Dorsolateral prefrontal cortex (tissue), 122 donors: ENCODE measurements at places on chromosomes 7 and 10. TPM values are rescaled to one million over a fixed set of nuclear protein-coding genes. Genes with fewer than 3 reads are reported as not detected.

DNA sequence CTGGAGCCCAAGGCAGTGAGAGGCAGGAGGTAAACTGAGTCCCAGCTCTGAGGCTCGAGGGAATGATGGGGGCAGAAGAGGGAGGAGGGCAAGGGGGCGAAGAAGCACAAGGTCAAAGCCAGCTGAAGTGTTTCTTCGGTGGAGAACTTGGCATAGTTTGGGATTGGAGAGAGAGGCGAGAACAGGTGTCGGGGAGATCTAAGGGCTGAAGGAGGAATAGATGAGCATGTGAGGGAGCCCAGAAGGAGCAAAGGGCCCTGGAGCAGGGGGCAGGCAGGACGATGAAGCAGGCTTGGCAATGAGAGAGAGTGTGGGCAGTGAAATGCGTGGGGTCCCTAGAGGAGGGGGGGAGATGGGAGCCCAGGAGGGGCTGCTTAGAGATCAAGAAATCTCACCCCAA lies 35.9 kb downstream of the SH3PXD2A start:
- DNase-seq: no peak

DNA sequence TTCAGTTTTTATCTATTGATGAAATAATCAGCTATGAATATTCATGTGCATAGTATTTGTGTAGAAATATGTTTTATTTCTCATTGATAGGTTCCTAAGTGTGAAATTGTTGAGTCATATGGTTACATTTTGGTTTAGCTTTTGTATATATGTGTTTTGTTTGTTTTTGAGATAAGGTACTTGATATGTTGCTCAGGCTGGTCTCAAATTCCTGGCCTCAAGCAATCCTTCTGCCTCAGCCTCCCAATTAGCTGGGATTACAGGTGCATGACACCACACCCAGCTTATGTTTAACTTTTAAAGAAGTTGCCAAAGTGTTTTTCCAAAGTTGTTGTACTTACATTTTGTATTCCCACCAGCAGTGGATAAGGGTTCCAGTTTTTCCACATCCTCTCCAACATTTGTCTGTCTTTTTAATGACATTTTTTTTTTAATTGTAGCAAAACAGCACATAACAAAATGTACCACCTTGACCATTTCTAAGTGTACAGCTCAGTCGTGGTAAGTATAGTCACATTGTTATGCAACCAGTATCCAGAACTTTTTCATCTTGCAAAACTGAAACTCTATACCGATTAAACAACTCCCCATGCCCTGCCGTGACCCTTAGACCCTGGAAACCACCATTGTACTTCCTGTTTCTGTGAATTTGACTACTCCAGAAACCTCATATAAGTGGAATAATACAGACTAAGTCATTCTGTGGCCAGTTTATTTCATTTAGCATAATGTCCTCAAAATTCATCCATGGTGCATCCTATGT lies 12.6 kb upstream of the UBE2D1 start:
- DNase-seq: no peak

- DNase-seq: no peak
These were observed 59.8 kb downstream of the VAX1 start for GRCh38 chr10:117078168-117078837.

DNA sequence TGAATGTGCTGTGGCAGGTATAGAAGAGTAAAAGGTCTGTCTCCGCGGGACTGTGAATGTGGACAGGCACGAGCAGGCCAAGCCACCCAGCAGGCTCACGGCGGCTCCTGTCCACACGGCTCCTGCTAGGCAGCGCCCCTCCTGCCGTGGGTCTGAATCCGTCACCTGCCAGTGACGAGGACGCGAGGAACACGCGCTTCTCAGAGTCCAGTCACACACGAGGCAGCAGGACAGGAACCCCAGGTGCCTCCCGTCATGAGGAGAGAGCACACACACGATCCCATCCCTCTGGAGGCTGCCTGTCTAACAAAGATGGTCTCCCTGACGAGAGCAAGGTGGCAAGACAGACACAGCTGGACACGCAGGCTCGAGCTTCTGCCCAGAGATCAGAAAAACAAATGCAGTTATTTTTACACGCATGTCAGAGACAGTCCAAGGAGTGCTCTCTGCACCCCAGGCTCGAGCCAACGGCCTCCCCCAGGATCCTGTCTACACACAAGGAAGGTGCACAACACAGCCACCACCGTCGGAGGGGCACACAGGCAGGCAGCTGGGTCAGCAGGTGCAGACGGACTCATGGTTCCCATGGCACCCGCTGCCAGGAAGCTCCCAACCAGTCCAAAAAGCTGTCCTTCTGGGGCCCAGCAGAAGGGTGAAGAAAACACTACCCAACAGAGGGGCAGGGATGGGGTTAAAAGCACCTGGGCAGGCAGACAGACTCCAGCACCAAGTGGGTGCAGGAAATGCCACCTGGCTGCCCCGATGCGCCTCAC lies 103.2 kb downstream of the MAD1L1 start:
- DNase-seq: no peak

DNA sequence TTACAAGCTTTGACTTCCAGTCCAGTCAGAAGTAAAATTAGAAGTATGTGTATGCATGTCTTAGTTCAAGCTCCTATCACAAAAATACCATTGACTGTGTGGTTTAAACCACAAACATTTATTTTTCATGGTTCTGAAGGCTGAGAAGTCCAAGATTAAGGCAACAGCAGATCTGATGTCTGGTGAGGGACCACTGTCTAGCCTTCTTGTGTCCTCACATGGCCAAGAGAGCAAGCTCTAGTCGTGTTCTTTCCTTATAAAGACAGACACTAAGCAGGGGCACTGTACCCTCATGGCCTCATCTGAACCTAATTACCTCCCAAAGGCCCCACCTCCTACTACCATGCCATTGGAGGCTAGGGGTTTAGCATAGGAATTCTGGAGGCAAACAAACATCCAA lies 41.3 kb upstream of the ARL4A start:
- no peak for DNase-seq

- DNase-seq: no peak
These were observed 34.8 kb downstream of the ITGB8 start for GRCh38 chr7:20365486-20365885.

GRCh38 chr10:64476506-64476905 lies 955.3 kb downstream of the REEP3 start:
- no peak for DNase-seq

DNA sequence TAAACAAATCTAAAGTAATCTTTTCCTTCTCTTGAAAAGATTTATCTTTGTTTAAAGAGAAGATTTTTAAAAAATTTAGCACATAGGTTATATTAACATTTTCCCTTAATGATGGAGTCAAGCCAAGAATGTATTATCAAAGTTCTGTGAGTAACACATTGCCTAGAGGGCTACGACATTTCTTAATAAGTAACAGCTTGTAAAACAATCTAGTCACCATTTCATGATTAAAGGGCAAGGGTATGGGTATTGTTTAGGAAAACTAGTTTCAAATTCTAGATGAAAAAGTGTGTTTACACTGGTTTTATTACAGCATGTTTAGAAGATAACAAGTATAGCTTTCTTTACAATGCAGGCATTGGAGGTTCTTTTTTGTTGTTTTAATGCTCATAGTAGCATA lies 28.6 kb upstream of the LAMB4 start:
- no peak for DNase-seq

DNA sequence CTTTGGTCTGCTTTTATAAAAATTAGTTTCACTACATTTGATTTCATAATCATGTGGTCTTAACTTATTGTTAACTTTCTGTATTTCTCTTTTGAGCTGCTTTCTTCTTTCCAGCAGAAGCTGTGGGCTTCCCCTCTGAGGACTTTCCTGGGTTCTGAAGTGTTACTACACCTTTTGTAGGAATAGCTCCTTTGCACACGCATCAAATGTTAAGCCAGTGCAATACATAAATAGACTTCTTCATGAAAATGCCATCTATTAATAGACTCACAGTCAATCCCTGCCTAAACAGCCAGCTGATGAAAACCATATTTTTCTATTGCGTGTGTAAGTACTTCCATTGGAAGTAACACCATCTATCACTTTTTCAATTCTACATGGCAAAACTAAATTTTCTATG lies 1.5 kb downstream of the ABCB4 start:
- DNase-seq: no peak

GRCh38 chr7:96116173-96116572 lies 205.7 kb downstream of the SLC25A13 start:
- no peak for DNase-seq

DNA sequence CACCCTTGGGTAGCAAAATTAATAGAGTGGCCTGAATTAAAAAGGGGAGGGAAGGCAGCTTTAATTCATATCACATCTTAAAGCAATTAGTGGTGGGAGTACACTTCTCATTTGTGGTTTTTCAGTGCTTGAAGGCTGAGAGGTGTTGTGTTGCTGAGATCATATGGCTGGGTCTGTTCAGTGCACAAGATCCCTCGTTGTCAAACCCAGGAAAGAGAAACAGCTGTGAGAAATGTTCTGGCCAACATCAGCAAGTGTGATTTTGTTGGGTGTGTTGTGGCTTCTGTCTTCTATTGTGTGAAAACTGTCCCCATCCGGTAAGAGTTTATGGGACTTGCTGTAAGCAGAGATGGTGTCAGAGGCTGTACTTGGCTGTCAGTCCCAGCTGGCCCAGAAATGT lies 197.9 kb upstream of the BMPER start:
- no peak for DNase-seq

Gene EZH2
- 3.1 TPM for total RNA-seq

Gene LAMB1
- 23.6 TPM for total RNA-seq
